ENCODE measurements at places on chromosomes 5 and 9.

DNA sequence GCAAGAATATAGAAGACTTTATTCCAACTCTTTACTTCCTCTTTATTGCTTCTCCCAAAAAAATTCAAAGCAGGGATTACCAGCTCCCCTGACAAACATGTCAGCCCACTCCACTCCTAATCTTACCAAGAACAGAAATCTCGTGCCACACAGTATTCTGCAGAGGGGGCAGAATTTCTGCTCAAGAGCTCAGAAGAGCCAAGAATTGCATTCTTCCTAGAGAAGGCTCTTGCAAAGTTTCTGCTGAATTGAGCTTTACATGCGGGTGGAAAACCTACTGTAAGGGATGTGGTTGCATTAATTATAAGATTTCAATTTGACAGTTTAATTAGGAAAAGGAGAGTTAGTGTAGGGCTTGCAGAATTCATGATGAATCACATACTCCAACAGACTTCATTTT, 428.5 kb downstream of the CETN3 start:
- DNase-seq, result no peak

- no peak for DNase-seq
These were observed 55.4 kb downstream of the ADAMTS2 start for GRCh38 chr5:179289756-179290385.

DNA sequence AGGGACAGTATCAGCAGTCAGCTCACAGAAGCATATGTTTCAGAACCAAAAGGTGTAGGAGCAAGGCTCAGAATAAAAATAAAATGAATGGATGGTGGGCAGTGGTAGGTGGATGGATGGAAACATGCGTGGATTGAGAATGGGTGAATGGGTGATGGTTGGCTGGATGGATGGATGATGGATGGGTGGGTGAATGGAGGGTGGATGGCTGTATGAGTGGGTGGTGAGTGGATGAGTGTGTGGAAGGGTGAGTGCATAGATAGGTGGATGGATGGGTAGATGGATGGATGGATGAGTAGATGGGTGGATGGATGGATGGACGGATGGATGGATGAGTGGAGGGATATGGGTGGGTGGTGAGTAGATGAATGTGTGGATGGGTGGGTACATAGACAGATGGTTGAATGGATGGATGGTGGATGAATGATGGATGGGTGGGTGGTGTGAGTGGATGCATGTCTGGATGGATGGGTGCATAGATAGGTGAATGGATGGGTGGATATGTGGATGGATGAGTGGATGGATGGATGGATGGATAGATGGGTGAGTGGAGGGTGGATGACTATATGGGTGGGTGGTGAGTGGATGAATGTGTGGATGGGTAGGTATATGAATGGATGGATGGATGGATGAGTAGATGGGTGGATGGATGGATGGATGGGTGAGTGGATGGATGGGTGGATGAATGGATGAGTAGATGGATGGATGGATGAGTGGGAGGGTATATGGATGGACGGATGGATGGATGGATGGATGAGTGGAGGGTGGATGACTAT, 164.2 kb downstream of the C9orf50 start:
- DNase-seq, result no peak

- DNase-seq, result no peak
These were observed 792.8 kb upstream of the NUDT12 start for GRCh38 chr5:104355350-104355749.

DNA sequence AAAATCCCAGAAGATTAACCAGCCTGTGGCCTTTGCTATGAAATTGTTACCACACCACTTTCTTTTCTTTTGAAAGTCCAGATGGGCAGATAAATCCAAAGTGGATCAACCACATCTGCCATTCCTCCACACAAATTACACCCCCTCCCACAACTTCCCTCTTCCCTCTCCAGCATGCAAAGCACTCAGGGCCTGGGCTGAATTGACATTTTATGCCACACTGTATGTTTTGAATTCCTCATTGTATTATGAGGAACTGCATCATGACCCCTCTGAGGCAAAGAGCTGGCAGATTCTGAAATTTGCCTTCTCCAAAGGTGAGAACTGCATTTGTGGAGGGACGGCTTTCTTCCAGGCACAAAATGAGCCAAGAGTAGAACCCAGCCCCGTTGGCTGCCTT, 589.2 kb upstream of the KLF4 start:
- DNase-seq, result no peak

- DNase-seq, result no peak
These were observed 176.8 kb downstream of the ISOC1 start for GRCh38 chr5:129271308-129271707.

- no peak for DNase-seq
These were observed 78.6 kb downstream of the PCDH1 start for GRCh38 chr5:141799507-141800167.
